ENCODE measurements at places on chromosomes 5 and 9.

DNA sequence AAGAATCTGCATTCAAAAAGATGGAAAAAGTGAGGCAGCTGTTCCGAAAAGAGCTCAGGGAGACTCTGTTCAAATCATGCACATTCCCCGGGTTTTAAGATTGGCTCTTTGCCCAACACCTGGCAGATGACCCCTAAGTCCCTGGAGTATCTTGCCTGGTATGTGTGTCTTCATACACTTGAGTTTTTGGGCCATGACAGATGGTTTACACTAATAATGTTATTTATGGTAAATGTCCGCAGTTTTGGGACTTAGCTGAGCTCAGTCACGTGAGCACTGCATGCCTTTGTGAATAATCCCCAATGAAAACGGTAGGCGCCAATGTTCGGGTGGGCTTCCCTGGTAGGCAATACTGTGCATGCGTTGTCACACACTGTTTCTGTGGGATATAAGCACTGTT lies 316.1 kb downstream of the PRDM9 start:
- H3K4me3 ChIP-seq = no peak overlapping the region
- no peak for DNase-seq
- H3K27me3 ChIP-seq = no peaks in the 10 kb centered on the region

- H3K4me3 ChIP-seq = no peak overlapping the region
- no peaks in the 10 kb centered on the region for H3K27me3 ChIP-seq
- no peaks in the 10 kb centered on the region for H3K4me1 ChIP-seq
- H3K36me3 ChIP-seq = no peaks in the 10 kb centered on the region
Measured at GRCh38 chr5:93099902-93100347, 481.1 kb downstream of the NR2F1-AS1 start.

DNA sequence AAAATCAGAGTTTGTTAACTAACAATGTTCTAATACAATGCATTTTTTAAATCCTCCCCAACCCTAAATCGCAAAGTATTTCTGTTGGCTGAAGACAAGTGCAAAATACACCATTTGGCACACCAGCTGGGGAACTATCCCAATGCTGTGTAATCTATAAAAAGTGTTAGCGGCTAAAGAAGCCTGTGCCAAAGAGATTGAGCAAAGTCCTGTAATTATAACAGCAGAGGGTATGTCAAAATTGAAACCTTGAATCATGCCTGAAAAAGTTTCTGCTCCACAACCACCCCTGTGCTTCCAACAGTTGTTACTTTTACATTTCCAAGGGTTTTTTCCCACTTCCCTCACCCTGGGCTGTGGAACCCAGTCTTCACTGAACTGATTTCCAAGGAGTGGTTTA lies 83.1 kb upstream of the PLPP6 start:
- H3K36me3 ChIP-seq = no peaks in the 10 kb centered on the region
- H3K4me3 ChIP-seq = no peak overlapping the region
- no peak overlapping the region for H3K27ac ChIP-seq
- no peak for DNase-seq

DNA sequence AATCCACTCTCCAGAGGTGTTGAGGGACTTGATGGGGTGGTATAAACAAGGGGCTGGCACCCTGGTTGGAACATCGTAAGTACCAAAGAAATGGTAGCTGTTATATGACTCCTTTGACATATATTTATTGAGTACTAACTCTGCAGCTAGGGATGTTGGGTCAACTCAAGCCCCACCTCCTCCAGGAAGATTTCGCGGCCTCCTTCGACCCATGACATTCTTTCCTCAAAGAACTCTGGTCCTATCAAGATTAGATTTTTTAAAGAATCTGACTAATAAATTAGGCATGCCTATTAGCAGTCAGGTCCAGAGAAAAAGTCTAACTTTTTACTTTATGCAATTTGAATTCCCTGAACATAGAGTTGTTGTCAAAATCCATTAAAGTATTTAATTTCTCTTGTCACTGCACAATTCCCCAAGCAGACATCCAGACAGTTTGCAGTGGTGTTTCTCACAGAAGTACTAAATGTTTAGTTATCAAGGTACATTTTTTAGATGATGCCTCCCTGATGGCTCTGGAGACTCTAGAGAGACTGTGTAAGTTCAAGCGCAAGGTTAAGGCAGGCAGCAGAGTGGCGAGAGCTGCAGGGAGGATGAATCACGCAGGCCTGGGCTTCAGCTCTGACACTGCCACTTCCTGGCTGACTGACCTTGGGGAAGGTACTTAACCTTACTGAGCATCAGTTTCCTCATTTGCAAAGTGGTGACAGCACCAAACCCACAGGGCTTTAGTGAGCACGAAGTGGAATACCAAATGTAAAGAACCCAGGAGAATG lies 209.6 kb downstream of the TTLL11 start:
- no peak overlapping the region for H3K27ac ChIP-seq
- DNase-seq = no peak
- H3K4me3 ChIP-seq = no peak overlapping the region
- no peaks in the 10 kb centered on the region for H3K36me3 ChIP-seq
- H3K4me1 ChIP-seq = peaks cover 16% of the 10 kb centered on the region

DNA sequence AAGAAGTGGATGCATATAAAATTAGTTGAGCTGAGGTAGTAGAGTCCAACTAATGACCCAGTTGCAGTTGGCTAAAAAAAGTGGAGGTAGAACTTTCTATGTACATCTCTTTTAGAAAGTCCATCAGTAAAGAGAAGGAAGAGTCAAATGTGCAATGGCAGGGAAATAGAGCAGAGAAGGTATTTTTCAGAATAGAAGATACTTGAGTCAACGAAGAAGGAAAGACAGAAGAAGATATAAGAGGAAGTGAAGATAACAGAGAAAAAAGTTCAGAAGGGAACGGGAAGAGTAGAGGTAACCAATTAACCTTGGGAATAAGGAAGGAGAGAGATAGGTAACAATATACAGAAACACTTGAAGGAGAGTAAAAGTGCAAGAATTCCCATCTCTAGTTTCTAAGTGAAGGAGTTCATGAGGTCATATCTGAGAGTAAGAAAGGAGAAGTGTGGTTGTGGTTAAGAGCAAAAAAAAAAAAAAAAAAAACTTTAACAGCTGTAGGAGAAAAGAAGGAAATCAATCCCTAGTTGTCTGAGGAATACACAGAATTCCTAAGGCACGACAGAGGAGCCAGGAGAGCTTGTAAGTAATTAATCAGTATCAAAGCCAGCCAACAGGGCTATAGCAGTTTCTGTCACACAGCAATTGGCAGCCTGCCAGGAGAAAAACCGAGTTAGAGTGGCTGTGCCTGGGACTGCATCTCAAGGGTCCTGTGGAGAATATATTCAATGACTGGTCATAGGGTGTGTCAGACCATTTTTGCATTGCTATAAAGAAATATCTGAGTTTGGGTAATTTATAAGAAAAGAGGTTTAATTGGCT lies 61.0 kb downstream of the ARL15 start:
- H3K27ac ChIP-seq = no peak overlapping the region
- H3K27me3 ChIP-seq = peaks cover 10% of the 10 kb centered on the region
- H3K4me1 ChIP-seq = no peaks in the 10 kb centered on the region
- no peak overlapping the region for H3K4me3 ChIP-seq
- DNase-seq = no peak

DNA sequence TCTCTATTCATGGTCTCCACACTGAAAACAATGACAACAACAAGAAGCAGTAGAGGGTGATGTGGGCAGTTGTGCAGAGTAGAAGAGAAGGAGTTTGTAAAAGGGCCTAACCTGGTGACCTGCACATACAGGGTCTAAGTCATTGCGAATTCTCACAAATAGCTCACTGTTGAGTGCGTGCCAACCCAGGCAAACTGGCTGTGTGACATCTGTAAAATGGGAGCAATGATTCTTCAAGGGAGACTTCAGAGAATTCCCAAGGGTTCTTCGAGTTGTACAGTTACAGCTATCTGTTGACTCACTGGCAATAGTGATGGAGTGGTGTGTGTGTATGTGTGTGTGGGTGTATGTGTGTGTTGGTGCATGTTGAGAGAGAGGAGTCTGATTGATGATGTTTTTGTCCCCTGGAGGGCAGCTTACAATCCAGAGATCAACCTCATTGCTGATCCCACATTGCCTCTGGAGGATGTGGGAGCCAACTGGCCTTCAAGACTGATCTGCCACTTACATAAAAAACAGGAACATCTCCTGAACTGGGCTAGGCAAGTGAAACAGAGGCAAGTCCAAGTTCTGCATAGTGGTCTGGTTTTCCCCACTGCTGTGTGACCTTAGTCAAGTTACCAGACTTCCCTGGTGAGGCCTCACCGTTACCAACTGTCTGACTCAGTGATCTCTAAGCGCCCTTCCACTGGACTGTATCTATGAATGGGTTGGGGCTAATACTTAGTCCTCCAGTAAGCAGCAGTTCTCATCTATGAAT lies 3.2 kb downstream of the FAT2 start:
- no peak overlapping the region for H3K4me3 ChIP-seq
- H3K27me3 ChIP-seq = no peaks in the 10 kb centered on the region
- DNase-seq = no peak
- H3K4me1 ChIP-seq = no peaks in the 10 kb centered on the region

GRCh38 chr9:19720377-19720776 lies 68.5 kb downstream of the SLC24A2 start:
- no peaks in the 10 kb centered on the region for H3K4me1 ChIP-seq
- H3K27ac ChIP-seq = no peak overlapping the region
- peaks cover 2% of the 10 kb centered on the region for H3K27me3 ChIP-seq
- DNase-seq = no peak
- H3K36me3 ChIP-seq = no peaks in the 10 kb centered on the region

GRCh38 chr5:52668544-52669185 lies 119.1 kb upstream of the ITGA1 start:
- DNase-seq = no peak
- H3K4me3 ChIP-seq = no peak overlapping the region
- H3K27me3 ChIP-seq = peaks cover 29% of the 10 kb centered on the region
- no peaks in the 10 kb centered on the region for H3K36me3 ChIP-seq
- no peak overlapping the region for H3K27ac ChIP-seq

- H3K27ac ChIP-seq = no peak overlapping the region
- no peak for DNase-seq
- H3K4me1 ChIP-seq = peaks cover 9% of the 10 kb centered on the region
- H3K36me3 ChIP-seq = no peaks in the 10 kb centered on the region
- H3K4me3 ChIP-seq = no peak overlapping the region
Measured at GRCh38 chr9:110338143-110338542, 480 bp upstream of the TXNDC8 start.

- H3K36me3 ChIP-seq = no peaks in the 10 kb centered on the region
- H3K4me3 ChIP-seq = no peak overlapping the region
- peaks cover 25% of the 10 kb centered on the region for H3K4me1 ChIP-seq
- H3K27ac ChIP-seq = peak overlapping the region; percentile 47
Measured at GRCh38 chr5:96280946-96281393, 152.1 kb downstream of the PCSK1 start.

- H3K4me1 ChIP-seq = no peaks in the 10 kb centered on the region
- no peaks in the 10 kb centered on the region for H3K36me3 ChIP-seq
- DNase-seq = no peak
- H3K27ac ChIP-seq = no peak overlapping the region
- H3K27me3 ChIP-seq = no peaks in the 10 kb centered on the region
- no peak overlapping the region for H3K4me3 ChIP-seq
Measured at GRCh38 chr9:95239071-95239470, 78.4 kb downstream of the FANCC start.

GRCh38 chr5:317086-317811 lies 4.3 kb upstream of the AHRR start:
- H3K4me1 ChIP-seq = peaks cover 4% of the 10 kb centered on the region
- peaks cover 15% of the 10 kb centered on the region for H3K36me3 ChIP-seq
- no peak overlapping the region for H3K27ac ChIP-seq
- no peak overlapping the region for H3K4me3 ChIP-seq
- peaks cover 6% of the 10 kb centered on the region for H3K27me3 ChIP-seq

GRCh38 chr5:123089914-123090660 lies 1.0 kb downstream of the PRDM6 start:
- no peak for DNase-seq
- H3K27ac ChIP-seq = no peak overlapping the region
- no peaks in the 10 kb centered on the region for H3K36me3 ChIP-seq
- H3K27me3 ChIP-seq = peaks cover 80% of the 10 kb centered on the region
- H3K4me1 ChIP-seq = peaks cover 14% of the 10 kb centered on the region

DNA sequence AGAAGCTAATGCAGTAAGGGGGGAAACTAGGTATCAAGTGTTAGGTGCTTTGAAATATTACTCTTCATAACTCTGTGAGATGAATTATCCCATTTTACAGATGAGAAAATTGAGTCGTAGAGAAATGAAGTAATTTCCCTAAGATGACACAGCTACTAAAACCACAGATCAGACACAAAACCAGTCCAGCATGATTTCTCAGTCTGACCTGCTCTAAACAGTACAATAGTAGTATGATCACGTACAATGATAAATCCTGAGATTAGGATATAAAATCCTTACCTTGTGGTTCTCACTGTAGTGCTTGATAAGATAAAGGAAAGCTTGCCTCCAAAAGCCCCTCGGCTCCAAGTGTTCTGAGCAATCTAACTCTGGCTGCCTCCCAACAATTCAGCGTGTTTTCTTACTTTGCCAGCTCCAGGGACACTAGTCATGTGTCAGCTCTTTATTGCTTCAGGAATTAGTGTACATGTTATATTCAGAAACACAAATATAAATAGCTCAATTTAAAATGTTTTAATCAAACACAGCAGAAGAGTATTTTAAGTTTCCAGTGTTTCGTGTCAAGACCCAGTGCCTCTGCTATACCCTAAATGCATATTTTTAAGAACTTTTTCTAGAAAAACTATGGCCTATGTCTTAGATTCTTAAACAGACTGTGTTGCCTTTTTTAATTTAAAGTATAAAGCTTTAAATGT lies 243.6 kb downstream of the DENND1A start:
- H3K27me3 ChIP-seq = peaks cover 5% of the 10 kb centered on the region
- H3K27ac ChIP-seq = no peak overlapping the region
- peaks cover 6% of the 10 kb centered on the region for H3K4me1 ChIP-seq
- DNase-seq = no peak

DNA sequence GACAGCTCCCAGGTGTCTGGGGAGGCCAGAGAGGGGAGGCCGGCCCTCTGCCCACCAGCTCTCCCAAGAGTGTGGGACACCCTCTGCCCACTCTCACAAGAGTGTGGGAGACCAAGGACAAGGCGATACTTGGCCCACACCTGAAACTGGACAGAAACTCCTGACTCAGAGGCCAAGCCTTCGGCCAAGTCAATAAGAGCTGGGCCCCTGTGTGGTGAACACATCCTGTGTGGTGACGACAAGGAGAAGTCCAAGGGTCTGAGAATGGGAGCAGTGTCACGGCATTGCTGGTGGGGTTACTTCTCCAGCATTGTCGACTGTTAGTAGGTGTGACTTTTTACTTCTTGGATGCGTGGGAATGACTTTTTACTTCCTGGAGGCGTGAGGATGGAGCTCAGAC lies 14.6 kb upstream of the F2RL1 start:
- no peaks in the 10 kb centered on the region for H3K4me1 ChIP-seq
- H3K27ac ChIP-seq = no peak overlapping the region
- H3K36me3 ChIP-seq = no peaks in the 10 kb centered on the region
- H3K27me3 ChIP-seq = peaks cover 9% of the 10 kb centered on the region
- DNase-seq = no peak

DNA sequence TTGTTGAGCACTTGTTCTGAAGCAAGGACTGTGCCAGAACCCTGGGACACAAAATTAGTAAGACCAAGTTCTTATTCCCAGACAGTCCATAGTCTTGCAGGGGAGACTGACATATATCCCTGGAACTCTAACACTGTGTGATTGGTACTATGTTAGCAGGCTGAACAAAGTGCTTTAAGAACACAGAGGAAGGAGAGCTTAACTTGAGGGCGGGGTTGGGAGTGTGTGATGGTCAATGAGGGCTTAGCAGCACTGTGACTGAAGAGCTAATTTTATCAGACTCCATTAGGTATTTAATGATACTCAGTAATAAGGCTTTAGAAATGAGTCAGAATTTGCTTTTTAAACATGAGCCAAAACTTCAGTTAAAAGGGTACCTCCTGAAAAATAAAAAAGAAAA lies 14.9 kb upstream of the SPATA24 start:
- peaks cover 50% of the 10 kb centered on the region for H3K4me1 ChIP-seq
- no peaks in the 10 kb centered on the region for H3K27me3 ChIP-seq
- peak overlapping the region; percentile 52 for H3K27ac ChIP-seq
- H3K36me3 ChIP-seq = peaks cover 55% of the 10 kb centered on the region

- H3K4me1 ChIP-seq = no peaks in the 10 kb centered on the region
- H3K36me3 ChIP-seq = no peaks in the 10 kb centered on the region
- DNase-seq = no peak
- no peak overlapping the region for H3K27ac ChIP-seq
Measured at GRCh38 chr5:168346417-168346816, 55.0 kb downstream of the WWC1 start.
